Foreskin melanocyte (primary cell): ENCODE measurements at places on chromosomes 7 and 10.

- DNase-seq: no peak
Measured at GRCh38 chr10:97180986-97181385, 4.8 kb downstream of the SLIT1 start.

DNA sequence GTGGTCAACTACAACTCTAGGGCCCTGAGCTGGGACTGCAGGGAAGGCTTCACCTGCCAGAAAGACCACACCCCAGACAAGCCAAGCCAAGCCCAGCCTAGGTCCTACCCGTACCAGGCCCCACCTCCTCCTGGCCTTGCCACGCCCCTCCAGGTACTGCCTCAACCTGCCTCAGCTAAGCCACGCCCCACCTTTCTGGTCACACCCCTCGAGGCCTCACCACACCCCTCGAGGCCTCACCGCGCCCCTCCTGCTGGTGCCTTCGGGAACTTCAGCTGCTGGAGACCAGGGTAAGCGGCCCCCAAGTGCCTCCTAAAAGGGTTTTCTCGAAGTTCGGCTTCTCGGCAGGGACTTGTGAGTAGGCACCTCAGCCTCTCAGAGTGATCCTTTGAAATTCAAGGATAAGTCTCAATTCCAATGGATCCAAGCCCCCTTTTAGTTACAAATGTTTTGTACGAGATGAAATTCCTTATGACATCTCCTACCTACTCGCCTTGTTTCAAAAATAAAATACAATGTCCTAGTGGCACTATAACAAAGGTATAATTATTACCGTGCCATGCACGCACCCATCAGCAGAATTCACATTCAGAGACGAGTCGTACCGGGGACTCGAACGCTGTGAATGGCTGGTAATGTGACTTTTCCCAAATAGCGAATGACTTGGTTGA, 171.2 kb downstream of the ARHGAP21 start:
- no peak for DNase-seq

GRCh38 chr7:147376192-147376591, 1214.4 kb upstream of the C7orf33 start:
- no peak for DNase-seq

DNA sequence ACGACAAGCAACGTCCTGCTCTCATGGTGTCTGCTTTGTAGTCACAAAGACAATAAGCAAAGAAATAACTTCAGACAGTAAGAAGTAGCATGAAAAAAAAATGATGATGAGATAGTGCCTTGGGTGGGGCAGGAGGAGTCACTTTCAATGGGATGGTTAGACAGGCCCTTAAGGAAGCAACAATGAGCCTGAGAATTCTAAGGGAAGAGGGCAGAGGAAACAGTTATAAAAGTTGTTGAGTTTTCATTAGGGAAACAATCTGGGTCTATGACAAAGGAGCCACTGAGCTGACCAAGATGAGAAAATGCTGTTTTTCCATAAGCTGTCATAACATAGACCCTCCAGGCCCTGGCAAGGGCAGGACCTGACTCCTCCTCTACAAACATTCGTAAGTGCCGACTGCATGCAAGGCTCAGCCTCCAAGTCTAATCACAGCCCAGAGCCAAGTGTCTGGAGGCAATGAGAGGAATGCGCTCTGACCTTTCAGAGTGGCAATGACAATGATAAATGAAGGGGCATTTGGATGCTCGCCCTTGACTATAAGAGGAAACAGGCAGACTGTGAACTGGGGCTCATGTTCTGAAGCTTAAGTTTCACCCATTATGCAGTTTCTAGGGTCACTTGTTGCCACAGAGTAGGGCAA, 43.7 kb downstream of the PPP1R3C start:
- DNase-seq: peak; percentile 99

DNA sequence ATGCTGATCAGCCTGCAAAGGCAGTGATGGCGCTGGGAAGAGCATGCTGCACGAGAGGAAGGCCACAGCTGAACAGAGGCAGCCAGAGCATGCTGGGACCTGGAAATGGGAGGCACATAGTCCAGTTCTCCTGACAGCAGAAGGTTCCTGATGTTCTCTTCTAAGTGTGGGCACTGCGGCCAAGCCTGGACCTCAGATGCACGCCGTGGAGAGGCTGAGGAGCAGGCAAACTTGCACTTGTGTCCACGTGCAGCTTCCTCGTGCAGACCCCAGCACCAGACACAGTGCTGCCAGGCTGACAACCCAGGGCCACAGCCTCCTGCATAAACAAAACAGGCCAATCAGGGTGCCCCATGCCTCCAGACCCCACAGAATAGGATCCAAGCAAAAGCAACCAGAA, 93.5 kb upstream of the LANCL2 start:
- DNase-seq: no peak

DNA sequence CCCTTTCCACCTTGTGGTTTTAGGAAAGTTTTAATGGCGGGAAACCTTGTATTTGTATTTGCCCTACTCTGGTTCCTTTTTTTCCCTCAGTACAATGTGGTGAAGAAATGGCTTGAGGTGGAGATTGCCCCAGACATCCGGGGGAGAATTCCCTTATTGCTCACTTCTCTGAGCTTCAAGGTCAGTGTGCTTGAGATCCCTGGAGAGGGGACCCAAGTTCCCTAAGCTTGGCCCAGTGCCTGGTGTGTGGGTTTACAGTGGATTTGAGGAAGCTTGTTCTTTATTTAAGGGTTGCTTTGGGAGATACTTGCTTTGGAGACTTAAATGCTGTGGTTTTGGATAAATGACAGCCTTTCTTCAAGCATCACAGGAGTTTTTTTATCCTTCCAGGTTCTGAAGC, 18.3 kb downstream of the CALHM2 start:
- DNase-seq: no peak

DNA sequence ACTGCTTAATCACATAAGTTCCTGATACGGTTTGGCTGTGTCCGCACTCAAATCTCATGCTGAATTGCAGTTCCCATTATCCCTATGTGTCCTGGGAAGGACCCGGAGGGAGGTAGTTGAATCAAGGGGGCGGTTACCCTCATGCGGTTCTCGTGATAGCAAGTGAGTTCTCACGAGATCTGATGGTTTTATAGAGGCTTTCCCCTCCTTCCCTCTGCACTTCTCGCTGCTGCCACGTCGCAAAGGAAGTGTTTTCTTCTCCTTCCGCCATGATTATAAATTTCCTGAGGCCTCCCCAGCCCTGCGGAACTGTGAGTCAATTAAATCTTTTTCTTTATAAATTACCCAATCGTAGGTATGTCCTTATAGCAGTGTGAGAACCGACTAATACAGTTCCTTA, 226.2 kb downstream of the SKAP2 start:
- DNase-seq: no peak

DNA sequence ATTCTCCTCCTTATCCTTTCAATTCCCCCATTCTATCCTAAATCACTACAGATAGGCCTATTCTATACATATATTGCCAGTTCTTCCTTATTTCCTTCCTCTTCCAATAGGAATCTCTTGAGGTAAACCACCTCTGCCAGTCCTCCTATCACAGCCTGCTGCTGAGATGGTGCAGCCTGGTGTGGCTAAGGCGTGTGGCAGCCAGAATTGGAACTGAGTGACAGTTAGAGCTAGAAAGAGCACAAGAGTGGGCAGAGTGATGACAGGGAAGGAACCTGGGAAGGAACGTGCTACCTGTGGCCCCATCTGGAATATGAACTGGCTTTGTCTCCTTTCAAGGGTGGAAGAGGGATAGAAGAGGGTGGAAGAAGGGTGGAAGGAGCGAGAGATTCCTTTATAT, 187.7 kb downstream of the HECW1 start:
- no peak for DNase-seq

DNA sequence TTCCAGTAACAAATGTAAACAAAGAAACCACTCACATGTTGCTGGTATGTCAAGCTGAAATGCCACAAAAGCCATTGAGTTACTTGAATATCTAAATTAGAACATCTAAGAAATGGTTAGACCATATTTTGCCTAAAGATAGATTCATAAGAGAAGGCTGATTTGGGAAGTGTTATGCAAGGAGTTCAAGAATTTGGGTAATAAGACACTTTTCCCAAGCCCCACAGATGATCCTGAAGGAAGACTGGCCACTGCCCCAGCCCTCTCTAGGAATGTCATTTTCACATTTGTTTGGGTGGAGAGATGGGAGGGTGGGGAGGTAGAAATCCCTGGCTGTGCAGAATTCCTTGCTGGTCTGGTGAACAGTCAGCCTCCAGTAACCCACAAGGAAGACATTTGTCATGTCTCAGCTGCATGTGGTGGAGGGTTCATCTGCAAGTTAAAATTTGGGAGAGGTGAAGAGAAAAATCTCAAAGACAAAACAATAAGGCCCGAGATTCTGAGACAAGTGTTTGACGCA, 427.2 kb upstream of the KLF6 start:
- no peak for DNase-seq

DNA sequence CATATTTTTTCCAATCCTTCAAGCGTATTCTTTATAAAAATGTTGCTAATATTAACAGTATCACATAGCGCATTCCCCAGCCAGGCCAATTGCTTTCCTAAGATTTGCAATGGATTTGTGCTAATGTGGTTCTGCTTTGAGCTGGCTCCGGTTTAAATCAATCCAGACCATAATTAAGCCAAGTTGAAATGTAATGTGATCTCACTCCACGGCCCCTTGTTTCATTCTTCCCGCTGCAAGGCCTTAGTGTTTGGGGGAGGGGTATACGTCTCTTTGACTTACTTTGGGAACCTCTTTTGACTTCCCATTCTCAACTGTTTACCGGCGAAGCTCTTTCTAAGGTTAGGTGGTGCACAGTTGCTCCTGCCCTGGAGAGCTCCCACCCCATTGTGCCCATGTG, 86.4 kb downstream of the PRPF18 start:
- DNase-seq: no peak

DNA sequence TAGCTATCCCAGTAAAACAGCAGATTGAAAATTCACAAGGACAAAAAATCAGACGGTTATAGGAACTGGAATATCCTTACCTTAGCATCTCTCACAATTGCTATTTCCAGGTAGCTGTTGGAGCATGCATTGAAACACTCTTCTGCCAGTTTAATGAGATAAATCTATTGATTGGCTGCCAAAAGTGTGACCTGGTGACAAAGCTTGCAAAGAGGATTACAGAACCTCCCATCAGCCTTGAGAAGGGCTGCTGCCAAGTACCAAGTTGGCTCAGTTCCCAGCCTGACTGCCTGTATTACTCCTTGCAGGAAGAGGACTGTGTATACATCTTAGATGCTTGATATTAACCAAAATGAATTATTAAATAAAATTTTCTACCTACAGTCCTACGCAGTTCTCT, 5.1 kb downstream of the PRLHR start:
- DNase-seq: no peak

DNA sequence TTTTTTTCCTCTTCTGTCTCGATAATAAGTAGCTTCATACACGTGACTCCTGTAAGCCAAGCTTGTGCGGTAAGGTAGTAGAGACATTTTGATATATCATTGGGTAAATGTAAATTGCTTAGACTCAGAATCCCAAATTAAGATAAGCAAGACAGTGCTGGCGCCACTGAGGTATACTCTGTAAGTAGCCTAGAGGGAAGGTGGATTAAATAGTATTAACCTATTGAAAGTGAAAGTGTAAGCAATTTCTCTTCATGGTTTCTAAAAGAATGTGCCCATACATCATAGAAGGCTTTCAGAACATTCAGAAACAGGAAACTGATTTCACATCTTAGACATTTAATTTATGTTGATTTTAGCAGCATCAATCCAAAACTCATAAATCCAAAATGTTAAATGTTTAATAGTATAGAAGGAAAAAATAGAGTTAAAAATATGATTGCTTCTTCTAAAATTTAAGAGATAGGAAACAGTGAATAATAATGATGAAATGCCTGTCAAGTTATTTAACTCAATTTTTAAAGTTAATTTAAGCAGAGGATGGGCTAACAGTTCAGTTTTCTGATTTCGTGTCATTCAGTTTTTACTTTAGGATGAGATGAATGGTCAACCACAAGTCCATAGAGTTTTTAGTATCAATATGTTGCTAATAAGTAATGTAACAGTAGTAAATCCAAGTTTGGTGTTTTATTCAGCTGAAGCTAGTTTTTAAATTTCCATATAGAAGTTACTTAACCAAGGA, 36.8 kb downstream of the LRRC72 start:
- DNase-seq: no peak
